OCI-M1 (cell line): ENCODE measurements at places on chromosomes 1 and 21.

- no peak for DNase-seq
Observed at GRCh38 chr1:214270097-214270650, 10.8 kb upstream of the SMYD2 start.

DNA sequence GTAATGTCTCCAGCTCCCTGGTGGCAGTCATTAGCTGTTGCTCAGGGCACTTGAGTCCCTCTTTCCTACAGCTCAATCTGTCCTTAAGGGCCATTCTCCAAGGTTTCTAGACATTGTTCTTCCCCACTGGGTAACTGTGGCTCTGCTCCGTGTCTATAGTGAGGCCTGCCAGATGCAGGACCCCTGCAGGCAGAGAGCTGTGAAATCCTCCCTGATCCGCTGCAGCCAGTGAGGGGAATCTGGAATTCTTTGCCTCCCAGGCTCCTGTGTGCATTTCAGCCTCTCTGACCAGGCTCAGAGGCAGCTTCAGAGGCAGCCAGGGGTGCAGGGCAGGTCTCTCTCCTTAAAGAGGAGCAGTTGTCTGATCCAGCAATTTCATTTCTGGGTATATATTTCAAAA lies 14.4 kb upstream of the IGSF21 start:
- no peak for DNase-seq

DNA sequence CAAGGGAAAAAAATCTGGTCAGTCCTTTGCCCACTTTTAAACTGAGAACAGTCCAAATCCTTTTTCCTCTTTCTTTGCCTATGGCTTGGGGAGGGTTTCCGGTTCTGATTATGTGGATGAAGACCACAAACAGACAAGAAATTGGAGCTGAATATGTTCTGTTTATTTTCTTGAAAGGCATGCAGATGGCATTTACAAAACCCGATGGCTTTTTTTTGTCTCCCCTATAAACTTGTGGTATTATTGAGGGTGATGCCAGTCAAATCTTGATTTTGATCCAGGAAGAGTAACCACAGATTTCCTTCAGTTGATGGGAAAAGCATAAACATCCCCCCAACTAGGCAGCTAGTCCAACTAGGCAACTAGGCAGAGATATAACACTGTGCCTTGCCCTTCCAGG lies 38.9 kb downstream of the PLPP3 start:
- no peak for DNase-seq

GRCh38 chr1:162158624-162159271 lies 89.3 kb downstream of the NOS1AP start:
- no peak for DNase-seq
